NCI-H1930 (cell line): ENCODE measurements at places on chromosomes 1 and 21.

DNA sequence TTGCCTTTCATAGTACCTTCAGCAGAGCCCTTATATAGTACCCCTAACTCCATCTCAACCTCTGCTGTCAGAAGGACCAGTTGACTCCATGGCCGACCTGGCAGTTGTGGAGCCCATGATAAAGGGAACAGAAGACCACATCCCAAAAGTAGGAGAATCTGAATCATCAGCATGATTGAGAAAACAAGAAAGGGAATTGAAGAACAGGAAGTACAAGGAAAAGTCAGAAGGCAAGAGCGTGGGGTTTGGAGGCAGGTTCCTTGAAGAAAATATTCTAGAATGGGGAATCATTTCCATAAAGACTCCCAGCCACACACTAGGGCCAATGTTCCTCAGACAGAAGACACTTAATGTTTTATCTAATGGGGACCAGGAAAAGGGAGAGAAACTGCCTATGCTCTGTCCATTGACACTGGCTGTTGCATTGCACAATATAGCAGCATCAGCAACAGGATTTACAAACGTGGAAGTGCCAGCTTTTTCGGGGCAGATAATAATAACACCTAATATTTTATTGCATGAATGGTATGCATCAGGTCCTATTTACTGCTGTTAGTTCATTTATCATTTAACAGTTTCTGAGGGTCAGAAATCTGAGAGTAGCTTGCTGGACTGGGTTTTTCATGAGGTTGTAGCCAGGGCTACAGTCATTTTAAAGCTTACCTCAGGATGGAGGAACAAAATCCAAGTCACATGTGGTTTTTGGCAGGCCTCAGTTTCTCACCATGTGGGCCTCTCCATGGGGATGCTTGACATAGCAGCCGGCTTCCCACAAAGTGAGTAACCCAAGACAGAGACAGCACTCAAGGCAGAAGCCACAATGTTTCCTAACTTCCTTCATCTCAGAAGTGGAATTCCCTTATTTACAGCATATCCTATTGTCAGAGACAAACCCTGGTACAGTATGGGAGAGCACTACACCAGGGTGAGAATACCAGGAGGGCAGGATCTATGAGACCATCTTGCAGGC lies 483.4 kb downstream of the PLPP3 start:
- DNase-seq, result no peak

DNA sequence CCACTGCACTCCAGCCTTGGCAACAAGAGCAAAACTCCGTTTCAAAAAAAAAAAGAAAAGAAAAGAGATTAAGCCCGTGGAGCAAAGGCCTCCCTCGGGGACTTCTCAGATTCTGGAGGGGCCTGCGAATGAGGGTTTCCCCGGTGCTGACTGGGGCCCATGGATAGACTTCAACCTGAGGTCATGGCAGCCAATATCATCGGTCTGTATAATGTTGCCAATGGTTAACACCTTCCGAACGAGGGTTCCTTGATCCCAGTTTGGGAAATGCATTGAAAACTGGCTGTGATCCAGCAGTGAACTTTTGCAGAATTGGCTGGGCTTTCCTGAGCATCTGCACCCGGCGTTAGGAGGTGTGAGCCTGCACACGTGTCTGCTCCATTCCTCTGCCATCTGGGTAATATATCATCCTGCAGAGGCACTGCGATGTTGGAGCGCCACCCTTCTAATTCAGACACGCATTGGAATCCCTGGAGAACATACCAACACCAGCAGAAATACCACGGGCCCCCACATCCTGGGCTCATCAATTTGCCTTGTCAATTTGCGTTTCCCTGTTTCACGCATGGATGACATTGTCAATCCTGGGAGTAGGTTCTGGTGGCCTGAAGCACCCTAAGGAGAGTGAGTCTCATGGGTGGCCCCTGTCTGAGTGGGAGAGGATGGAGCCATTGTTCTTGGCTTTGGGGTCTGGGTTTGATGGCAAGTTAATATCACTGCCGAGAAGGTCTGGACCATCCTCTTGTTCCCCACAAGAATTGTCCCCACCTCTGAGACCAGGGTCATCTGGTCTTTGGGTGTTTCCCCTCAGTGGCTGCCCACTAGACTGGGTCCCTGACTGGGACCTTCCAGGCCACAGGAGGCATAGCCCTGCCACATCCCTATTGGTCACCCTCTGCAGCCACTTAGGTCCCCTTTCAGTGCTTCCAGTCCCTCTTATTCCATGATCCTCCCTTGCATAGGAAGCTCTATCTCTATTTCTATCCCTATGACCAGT lies 441.0 kb downstream of the PTPRU start:
- DNase-seq, result no peak

GRCh38 chr1:97758541-97759057 lies 162.2 kb downstream of the DPYD start:
- no peak for DNase-seq

DNA sequence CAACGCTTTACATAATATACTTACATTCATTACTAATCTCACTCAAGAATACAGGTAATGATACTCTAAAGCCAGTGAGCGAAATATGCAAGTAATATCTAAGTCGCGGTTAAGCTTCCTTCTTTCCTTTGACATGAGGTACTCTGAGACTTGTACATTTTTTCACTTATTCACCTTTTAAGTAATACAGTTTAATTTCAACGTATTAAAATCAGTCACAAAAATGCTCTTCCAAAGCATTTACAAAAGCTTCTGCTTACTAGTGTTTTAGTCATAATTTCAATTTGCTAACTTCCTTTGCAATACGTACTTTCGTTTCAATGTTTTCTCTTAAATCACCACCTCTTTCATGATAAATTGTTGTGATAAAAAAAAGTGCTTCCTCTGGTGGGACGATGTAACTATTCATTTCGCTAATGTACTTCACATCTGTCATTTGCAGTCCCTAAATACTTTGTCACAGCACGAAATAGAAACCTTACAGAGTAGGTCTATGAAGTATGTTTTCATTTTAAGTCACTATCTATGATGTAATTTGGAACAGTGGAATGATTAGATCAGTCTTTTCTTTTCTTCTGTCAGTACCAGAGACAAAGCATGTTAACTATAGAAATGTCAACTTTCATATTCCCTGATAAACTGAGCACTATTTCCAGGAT lies 34.0 kb upstream of the ADGRL4 start:
- DNase-seq, result no peak

GRCh38 chr1:2283991-2284895 lies 56.1 kb downstream of the SKI start:
- no peak for DNase-seq

DNA sequence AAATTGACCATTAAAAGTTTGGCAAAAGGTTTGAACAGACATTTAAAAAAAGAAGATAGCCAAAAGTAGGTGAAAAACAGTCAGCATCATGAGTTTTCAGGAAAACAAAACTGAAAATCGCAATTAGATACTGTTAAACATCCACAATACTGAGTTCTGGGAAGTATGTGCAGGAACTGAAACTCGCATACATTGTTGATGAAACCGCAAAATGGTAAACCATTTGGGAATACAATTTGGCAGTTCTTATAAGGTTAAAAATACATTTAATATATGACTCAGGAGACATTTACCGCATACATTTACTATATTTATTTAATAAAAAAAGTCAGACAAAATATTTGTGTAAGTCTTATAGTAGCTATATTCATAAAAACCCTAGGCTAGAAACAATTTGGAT lies 393.2 kb downstream of the COL11A1 start:
- DNase-seq, result no peak

GRCh38 chr1:226292874-226293552 lies 16.0 kb downstream of the LIN9 start:
- DNase-seq, result no peak

- no peak for DNase-seq
Measured at GRCh38 chr1:66495495-66495894, 38.5 kb upstream of the SGIP1 start.

DNA sequence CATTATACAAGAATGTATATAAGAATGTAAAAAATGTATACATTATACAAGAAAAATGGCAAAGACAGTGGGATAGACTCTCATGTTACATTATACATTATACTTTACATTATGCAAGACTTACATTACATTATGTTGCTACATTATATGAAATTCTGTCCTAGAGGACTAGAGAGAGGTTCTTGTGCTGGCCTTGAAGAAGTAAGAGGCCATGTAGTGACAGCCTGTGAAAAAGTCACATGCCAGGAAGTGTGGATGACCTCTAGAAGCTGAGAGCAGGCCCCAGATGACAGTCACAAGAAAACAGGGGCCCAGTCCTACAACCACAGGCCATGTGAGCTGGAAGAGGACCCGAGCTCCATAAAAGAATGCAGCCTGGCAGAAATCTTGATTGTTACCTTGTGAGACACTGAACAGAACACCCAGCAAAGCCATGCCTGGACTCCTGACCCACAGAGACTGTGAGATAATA lies 30.5 kb upstream of the AHCYL1 start:
- DNase-seq, result no peak

DNA sequence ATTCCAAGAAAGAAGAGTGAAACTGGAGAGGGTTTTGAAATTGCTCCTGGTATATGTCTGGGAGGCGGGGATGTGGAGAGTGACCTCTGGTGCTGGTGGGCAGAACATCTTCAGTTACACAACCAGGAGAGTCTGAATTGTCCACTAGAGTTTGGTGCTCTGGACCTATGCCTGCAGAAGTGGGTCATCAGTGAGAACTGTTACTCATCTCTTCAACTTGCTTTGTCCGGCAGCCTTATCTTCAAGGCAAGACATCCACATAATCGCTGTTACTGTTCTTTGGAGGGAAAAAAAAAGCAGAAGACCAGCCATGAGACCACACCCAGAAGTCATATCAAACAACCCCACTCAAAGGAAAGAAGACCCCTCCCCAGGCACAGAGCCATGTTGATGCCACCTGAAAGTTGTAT lies 14.9 kb downstream of the SH2D1B start:
- no peak for DNase-seq

- no peak for DNase-seq
Measured at GRCh38 chr1:14955402-14955801, 198.1 kb upstream of the TMEM51 start.

GRCh38 chr1:109959974-109960744 lies 24.4 kb upstream of the AHCYL1 start:
- DNase-seq, result peak; percentile 78
